M059J (cell line): ENCODE measurements at places on chromosomes 11 and 22.
A peak's percentile ranks its signal among the peaks of the same experiment; 100 is the strongest.

- DNase-seq = peak; percentile 97
These were observed 94.2 kb downstream of the ABTB2 start for GRCh38 chr11:34263441-34264091.

- DNase-seq = no peak
These were observed 12.8 kb upstream of the CHRM1 start for GRCh38 chr11:62933750-62934495.

GRCh38 chr11:103875855-103876510 is 160.5 kb upstream of the DDI1 start:
- DNase-seq = no peak

DNA sequence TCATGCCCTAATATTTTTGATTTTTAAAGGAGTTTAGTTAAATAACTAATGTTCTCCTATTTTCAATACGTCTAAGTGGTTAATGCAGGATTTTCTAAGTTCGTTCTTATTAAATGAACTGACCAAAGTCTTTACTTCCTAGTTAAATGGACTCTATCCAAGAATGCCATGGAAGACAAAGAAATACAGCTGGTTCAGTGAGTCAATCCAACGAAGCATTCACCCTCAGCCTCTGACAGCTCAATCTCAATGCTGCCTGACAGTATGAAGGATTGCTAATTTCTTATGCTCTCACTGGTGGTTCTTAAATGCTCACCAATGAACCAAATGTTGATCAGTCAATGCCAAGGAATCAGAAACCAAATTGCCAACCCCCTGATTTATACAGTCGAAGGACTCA is 219.4 kb downstream of the CADM1 start:
- peak; percentile 61 for DNase-seq

DNA sequence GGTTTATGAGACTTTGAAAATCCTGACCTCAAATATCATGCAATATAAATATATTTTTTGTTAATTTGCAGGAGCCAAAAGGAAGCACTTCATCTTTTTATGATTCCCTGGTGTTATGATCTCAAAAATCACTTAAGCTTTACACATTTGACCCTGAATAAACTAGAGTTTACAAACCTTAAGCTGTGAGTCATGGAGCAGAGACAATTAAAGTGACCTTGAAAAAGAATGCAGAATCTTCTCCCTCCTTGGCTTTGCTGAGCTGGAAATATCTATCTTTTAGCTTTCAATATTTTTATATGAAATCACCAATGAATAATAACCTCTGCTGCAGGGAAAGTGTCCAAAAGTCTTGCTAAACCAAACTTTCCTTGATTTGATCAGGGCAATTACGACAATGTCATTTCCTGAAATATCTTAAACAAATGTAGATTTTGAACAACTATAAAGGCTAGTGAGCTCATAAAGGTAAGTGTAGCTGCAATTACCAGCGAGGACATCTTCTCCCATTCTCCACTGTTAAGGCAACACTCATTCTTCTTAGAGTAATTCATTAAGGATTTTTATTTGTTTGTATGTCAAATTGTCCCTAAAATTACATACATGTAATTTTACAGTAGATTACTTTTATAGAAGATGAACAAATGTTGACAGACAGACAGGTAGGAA is 747.0 kb upstream of the LUZP2 start:
- DNase-seq = no peak

GRCh38 chr11:74000307-74001133 is 8.4 kb downstream of the UCP3 start:
- DNase-seq = no peak

DNA sequence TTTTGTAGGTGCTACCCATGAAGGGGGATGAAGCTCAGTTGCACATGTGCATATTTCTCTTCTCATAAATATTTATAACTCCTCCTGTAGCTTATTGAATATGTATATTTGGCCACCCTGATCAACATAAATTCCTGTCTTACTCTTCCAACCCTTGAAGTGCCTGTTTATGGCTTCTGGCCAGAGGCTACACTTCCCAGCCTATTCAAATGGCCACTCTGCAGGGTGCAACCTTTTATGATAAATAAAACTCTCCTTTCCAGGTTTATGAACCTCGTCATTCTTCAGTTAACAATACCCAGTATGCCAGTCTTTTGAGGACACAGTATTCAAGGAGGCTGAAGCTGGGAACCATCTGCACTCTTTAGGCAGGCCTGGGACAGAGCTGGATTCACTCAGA is 2.6 kb upstream of the RTL6 start:
- DNase-seq = no peak
